ENCODE measurements at places on chromosomes 16 and 17.

DNA sequence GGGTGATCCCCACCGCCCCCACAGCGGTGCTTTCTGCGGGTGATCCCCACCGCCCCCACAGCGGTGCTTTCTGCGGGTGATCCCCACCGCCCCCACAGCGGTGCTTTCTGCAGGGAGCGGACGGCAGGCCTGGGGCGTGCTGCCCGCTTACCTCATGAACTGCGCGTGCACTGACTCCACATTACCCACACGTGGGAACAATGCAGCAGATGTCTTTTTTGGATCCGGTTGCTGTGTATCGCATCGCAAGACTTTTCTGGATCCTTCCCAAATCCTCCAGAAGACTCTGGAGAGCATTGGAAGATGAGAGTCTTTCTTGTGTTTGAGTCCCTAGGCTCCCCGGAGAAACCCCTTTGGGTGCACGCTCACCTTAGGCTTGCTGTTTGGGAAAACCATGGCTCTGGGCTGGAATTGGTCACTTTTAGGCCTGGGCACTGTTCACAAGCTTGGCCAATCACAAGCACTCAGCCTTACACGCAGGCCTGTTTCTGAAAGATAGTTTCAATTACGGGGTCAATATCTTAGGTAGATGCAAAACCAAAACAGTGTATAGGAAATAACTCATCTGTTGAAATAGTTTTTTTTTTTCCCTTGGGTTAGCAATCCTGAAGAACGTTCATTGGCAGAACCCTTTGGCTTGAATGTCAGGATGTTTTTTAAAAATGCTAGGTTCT, 201.8 kb downstream of the RPTOR start:
- DNase-seq, result no peak

- DNase-seq, result no peak
Observed at GRCh38 chr16:26742040-26742439, 324.7 kb upstream of the C16orf82 start.

- DNase-seq, result no peak
Observed at GRCh38 chr16:49969091-49970030, 55.7 kb upstream of the CNEP1R1 start.

DNA sequence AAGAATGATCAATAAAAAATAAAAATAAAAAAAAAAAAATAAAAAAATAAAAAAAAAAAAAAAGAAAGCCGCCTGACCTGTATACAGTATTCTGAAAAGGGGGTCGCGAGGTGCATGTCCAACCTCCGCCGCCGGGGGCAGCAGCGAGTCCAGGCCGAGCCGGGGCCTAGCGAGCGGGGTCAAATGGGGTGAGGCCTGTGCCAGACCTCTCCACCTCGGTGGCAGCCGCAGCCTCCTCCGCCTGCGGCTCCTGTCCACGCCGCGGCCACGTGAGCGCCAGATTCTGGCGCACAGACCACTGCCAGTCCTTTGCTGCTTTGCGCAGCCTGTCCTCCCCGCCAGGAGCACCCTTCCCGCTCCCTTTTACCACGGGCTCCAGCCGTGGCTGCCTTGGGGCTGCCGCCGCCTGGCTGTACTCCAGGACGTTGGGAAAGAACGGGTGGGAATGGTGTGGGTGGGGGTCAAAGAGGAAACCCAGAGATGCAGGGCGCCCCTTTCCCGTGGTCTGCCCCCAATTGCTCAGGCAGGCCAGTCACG, 2.4 kb upstream of the BCKDK start:
- DNase-seq, result peak; percentile 78

- no peak for DNase-seq
Observed at GRCh38 chr17:31058976-31059375, 35.8 kb upstream of the NF1 start.

- DNase-seq, result no peak
Observed at GRCh38 chr17:74868251-74868907, 4.4 kb downstream of the FDXR start.

DNA sequence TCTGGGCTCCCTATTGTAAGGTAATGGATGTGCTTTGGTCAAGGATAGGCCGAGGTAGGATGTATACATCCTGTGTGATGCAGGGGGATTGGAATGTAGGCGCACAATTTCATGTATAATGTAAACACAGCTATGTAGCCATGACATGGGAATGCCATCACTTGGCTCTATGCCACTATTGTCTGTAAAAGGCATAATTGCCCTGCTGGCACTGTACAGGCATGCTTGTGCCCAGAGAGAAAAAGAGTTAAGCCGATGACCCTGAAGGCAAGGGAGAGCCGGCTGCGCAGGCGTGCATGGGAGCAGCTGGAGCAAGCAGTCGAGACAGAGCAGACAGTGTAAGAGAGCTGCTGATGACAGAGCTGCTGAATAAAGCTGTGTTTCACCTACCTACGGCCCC, 212.5 kb upstream of the CPHXL start:
- DNase-seq, result no peak

- DNase-seq, result no peak
Observed at GRCh38 chr17:65573282-65573602, 11.8 kb upstream of the AXIN2 start.

- no peak for DNase-seq
Observed at GRCh38 chr17:82419540-82419939, 1.2 kb upstream of the OGFOD3 start.

GRCh38 chr17:78831688-78832540, 8.7 kb downstream of the USP36 start:
- no peak for DNase-seq

DNA sequence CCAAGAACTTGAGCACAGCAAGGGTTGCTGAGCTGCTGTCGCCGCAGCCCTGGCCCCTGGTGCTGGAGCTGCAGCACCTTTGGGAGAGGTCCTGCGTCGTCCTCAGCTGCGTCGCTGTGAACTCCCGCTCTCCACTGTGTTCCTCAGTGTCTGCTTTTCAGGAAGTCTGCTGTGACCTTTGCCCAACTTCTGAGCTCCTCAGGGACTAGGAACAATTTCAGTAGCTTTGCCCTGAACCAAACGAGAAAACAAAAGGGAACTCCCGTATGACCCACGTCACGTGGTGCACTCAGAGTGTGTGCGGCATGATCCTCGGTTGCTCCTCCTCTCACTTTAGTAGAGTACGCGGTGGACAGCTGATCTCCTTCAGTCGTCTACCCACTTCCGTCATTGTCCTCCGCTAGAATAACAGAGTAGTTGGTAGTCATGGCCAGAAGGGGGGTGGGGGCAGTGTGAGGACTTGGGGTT, 44.2 kb downstream of the WDR45B start:
- DNase-seq, result peak; percentile 34

DNA sequence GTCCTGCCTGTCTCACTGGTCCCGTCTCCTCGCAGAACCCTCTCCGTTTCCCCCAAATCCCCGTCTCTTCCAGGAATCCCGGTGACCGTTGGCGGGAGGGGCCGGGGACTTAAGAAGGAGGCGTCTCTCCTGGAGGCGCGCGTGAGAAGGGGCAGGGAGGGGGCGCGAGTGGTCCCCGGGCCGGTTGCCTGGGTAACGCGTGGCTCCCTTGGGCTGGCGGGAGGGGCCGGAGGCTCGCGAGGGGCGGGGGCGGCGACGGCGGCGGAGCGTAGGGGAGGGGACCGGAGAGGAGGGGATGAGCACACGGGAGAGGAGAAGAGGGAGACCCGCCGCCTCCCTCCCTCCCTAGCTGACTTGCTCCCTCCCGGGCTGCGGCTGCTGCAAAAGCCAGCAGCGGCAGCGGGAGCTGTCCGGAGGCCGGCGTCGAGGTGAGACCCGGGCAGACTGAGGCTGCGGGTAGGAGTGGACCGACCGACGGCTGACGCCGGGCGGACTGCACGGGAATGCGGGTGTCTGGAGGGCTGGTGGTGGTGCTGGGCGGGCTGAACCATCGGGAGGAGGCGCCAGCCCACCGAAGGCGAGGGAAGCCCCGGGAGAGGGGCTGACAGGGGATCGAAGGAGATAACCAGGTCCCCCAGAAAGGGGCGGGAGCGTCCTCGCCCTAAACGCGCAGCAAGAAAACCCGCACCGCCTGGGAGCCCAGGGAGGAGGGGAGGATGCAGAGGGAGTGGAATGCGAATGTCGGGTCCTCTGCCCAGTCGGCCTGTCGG, at the start of gene PRRT2:
Gene PRRT2, plus strand, starts transcription at position 298 of the 770 bp plus-strand sequence. CDS start 862 bp downstream, outside the sequence.
- peak; percentile 39 for DNase-seq

GRCh38 chr16:27217256-27217655, 13.9 kb downstream of the KDM8 start:
- DNase-seq, result no peak

DNA sequence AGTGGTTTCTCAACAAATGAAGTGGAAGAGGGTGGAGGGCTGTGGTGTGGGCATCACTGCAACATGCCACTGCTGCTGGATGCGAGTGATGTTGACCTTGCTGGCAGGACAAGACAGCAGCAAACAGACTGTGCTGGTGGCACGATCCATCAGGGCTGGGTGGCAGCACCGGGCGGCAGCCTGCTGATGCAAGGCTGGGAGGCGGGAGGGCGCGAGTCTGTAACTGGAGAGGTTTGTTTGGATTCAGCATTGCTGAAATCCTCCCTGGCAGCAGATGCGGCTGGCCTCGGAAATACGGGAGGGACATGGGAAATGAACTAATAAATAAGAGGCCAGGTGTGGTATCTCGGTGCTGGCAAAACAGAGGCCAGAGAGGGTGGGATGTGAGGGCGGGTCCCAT, 224.2 kb downstream of the ENGASE start:
- no peak for DNase-seq

DNA sequence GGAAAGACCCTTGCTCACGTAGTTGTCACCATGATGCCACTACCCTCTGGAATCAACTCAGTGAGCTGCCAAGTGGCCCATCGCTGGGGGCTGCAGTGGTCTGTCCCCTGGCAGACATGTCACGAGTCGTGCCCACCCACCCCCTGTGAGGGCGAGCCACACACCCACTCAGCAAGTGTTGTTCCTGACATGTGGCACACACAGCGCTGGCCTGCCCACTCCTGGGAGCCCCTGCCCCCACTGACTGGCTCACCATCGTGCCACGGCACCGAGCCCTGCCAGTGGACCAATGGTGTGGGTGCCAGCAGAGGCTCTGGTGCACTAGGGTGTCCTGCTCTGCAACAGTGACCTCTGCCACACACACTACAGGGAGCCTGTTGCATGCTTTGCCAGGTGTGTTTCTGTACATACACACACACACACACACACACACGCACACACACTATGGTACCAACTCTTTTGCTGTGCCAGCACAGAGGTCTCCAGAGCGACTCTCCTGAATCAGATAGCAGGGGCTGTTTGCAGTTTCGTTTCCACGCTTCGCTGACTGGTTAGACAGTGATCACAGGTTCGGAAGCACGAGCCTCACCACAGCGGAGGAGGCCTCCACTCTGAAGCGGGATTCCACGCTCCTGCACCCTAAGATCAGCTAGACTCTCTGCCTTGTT, 7.7 kb downstream of the RTN4RL1 start:
- DNase-seq, result no peak

DNA sequence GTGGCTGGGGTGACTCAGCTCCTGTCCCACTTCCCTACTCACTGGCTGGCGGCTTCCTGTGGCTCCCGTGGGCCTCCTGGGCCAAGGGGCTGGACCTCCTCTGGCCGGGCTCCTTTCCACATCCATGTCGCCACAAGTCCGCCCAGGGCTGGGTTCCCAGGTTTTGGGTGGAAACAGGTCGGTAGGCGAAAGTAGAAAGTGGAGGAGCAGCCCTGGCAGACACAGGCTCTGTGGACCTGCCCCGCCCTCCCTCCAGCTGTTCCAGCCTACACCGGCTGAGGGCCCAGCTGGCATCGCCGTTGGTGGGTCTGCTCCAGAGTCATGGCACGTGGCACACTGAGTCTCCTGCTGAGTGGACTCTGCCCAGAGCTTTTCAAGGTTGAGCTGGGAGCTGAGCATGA, 28.7 kb downstream of the GSE1 start:
- DNase-seq, result no peak

- DNase-seq, result no peak
Observed at GRCh38 chr17:49977463-49978389, 8.7 kb downstream of the DLX4 start.

GRCh38 chr17:65586899-65587298, 25.5 kb upstream of the AXIN2 start:
- DNase-seq, result no peak

DNA sequence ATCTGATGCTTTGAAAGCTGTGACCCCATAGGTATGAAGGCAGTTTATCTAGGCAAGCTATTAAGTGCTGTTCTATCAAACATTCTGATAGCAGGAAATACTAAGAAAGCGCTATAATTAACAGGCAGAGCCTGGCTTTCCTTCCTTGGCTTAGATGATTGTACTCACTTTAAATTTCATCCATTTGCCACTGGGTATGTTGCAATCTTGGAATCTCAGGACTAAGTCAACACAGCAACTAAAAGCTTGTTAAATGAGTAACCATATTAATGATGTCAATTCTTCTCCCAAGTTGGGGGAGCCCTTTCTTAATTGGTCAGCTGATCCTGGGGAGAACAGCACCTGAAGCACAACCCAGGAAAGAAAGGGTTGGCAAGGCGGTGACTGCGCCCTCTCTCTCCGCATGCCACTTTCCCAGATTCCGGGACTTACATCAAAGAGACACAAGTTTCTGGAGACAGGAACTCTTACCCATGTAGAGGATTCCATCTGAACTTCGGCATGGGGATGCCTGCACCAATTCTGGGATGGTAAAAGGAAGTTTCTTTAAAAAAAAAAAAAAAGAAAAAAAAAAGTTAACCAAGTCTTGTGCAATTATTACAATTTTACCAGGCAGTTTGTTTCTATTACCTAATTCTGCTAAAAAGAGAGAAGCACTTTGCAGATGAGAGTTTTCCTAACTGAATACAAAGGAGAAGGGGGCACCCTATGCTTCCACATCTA, 54.4 kb upstream of the ICAM2 start:
- DNase-seq, result no peak

DNA sequence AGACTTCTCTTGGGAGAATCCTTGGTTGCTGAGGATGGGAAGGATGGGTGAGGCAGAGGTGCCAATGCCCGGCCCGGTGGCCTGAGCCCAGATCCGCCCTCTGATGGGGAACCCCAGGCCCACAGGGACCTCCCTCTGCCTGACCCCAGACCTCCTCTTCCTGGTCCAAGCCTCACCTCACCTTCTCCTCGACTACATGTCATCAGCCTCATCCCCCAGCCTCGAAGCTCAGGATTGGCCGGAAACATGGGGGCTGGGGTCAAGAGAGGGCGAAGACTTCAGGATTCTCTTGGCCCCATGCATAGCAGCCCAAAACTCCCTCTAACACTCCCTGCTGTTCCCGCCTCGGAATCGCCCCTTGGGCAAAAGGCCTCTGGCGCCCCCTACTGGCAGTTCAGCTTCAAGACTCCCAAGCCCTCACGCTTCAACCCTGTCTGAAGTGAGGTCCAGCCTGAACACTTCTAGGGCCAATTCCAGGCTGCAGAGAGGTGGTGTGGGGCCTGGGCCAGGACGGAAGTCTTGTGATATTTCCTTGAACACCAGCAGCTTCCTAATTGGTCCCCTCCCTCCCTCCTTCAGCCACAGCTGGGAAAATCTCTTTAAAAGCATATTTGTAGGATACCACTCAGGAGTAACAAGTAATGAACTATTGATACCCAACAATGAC, 47.2 kb downstream of the ARHGAP27 start:
- DNase-seq, result peak; percentile 86

GRCh38 chr17:71427801-71428200, 693.0 kb upstream of the SOX9 start:
- DNase-seq, result no peak

Data from T-helper 1 cell (primary cell).